Tibial nerve (tissue), 4 donors: ENCODE measurements at places on chromosomes 11 and 22. TPM values are rescaled to one million over a fixed set of nuclear protein-coding genes. Genes with fewer than 3 reads are reported as not detected.

PGR gene
- 2.1 TPM for total RNA-seq

AHNAK gene
- 1,417 TPM for total RNA-seq

MYRF gene
- total RNA-seq, result 3.1 TPM

BACE1 gene
- 24.3 TPM for total RNA-seq

RFPL3 gene
- total RNA-seq, result not detected

CXCR5 gene
- not detected for total RNA-seq

KMT5B gene
- total RNA-seq, result 47.1 TPM

SHISAL1 gene
- 1.0 TPM for total RNA-seq

CTSF gene
- 322 TPM for total RNA-seq

TMPRSS6 gene
- not detected for total RNA-seq

PRODH gene
- total RNA-seq, result 48.3 TPM

CLMP gene
- total RNA-seq, result 98.6 TPM

CCDC85B gene
- 73.0 TPM for total RNA-seq

SERPING1 gene
- total RNA-seq, result 641 TPM

MFRP gene
- total RNA-seq, result 0.44 TPM

CNIH2 gene
- not detected for total RNA-seq

LPXN gene
- total RNA-seq, result 10.3 TPM

GDPD4 gene
- total RNA-seq, result not detected

RHOD gene
- total RNA-seq, result 30.8 TPM

FREY1 gene
- total RNA-seq, result 1.0 TPM

OR52H1 gene
- total RNA-seq, result 7.5 TPM

OR2AG2 gene
- total RNA-seq, result not detected

ADORA2A gene
- 3.9 TPM for total RNA-seq

JAML gene
- total RNA-seq, result 4.5 TPM

RNF215 gene
- 42.4 TPM for total RNA-seq

GANAB gene
- total RNA-seq, result 117 TPM

TBX1 gene
- 1.7 TPM for total RNA-seq

BBS1 gene
- 87.9 TPM for total RNA-seq

ASRGL1 gene
- total RNA-seq, result 4.2 TPM

SYCE3 gene
- total RNA-seq, result not detected

GAB2 gene
- total RNA-seq, result 42.8 TPM

MYOD1 gene
- not detected for total RNA-seq

DERL3 gene
- 2.3 TPM for total RNA-seq

TH gene
- total RNA-seq, result not detected

CENPM gene
- not detected for total RNA-seq
